ENCODE measurements at places on chromosomes 4 and X.
A peak's percentile ranks its signal among the peaks of the same experiment; 100 is the strongest.

GRCh38 chr4:173169428-173170181, 994 bp downstream of the GALNT7 start:
- no peaks in the 10 kb centered on the region for H3K36me3 ChIP-seq
- H3K27me3 ChIP-seq = no peaks in the 10 kb centered on the region
- H3K4me1 ChIP-seq = peaks cover 36% of the 10 kb centered on the region
- peak overlapping the region; percentile 87 for H3K4me3 ChIP-seq
- peak; percentile 88 for DNase-seq
- peak overlapping the region; percentile 56 for H3K27ac ChIP-seq

DNA sequence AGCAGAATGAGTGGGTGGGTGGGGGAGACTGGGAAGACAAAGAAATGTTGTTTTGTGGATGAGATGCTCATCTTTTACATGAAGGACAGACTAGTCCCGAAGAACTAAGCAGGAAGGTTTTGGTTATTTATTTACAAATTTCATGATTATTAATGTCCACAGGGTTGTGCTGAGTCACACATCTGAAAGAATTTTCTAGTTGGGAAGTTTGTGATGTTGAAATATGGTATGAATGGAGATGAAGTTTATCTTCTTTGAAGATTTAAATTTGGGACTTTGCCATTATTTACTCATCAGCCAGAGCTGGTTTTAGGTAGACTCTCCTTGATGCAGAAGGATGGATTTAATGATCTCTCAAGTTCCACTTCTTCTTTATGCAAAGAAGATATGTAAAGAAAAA, 75.5 kb downstream of the MOSPD2 start:
- H3K4me1 ChIP-seq = no peaks in the 10 kb centered on the region
- H3K36me3 ChIP-seq = no peaks in the 10 kb centered on the region
- no peak overlapping the region for H3K4me3 ChIP-seq

GRCh38 chr4:77153006-77153405, 4.0 kb upstream of the CCNG2 start:
- peaks cover 55% of the 10 kb centered on the region for H3K4me1 ChIP-seq
- no peaks in the 10 kb centered on the region for H3K27me3 ChIP-seq
- H3K4me3 ChIP-seq = no peak overlapping the region
- peak; percentile 54 for DNase-seq

GRCh38 chrX:131789664-131790063, 233.4 kb upstream of the STK26 start:
- no peaks in the 10 kb centered on the region for H3K27me3 ChIP-seq
- H3K4me3 ChIP-seq = no peak overlapping the region
- no peak for DNase-seq
- no peaks in the 10 kb centered on the region for H3K4me1 ChIP-seq
- H3K36me3 ChIP-seq = no peaks in the 10 kb centered on the region
- no peak overlapping the region for H3K27ac ChIP-seq

- no peak overlapping the region for H3K27ac ChIP-seq
- no peak for DNase-seq
- no peaks in the 10 kb centered on the region for H3K27me3 ChIP-seq
- H3K36me3 ChIP-seq = no peaks in the 10 kb centered on the region
- no peak overlapping the region for H3K4me3 ChIP-seq
Observed at GRCh38 chrX:53305219-53305995, 24.0 kb upstream of the IQSEC2 start.
